Pulmonary artery endothelial cell (primary cell): ENCODE measurements at places on chromosomes 6 and 20. TPM values are rescaled to one million over a fixed set of nuclear protein-coding genes. Genes with fewer than 3 reads are reported as not detected.

- no peak for DNase-seq
These were observed 148.8 kb downstream of the LRFN2 start for GRCh38 chr6:40438246-40438887.

GRCh38 chr6:134315974-134316441 is 1.9 kb downstream of the SGK1 start:
- DNase-seq = no peak

DNA sequence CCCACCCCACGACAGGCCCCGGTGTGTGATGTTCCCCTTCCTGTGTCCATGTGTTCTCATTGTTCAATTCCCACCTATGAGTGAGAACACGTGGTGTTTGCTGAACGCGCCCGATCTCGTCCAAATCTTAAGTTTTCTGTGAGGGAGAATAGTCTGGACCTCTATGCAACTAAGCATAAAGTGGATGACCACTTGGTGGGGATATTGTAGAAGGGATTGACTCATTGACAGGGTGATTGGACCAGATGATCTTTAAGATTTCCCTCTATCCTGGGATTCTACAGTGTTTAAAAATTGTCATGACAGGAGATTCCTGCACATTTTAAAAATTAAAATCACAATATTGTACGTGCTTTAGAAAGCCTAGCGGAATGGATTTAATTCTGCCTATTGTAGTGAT is 141.3 kb downstream of the TRMT11 start:
- no peak for DNase-seq

DNA sequence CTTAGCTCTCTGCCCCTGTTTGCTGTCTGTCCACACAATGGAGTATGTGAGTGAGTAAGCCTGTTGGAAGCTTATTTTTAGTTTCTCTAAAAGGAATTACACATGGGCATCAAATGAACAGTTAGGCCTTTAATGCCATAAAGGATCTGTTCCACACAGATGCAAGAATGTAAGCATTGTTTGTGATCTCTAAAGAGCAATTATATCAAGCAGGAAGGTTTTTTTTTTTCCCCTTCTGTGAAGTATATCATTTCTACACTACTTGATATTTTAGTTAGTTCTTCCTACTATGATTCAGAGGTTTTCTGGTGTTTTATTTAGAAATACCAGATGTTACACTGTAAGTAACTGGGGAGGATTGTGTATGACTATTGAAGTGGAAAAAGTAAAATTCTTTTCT is 627.5 kb downstream of the COL12A1 start:
- no peak for DNase-seq

DNA sequence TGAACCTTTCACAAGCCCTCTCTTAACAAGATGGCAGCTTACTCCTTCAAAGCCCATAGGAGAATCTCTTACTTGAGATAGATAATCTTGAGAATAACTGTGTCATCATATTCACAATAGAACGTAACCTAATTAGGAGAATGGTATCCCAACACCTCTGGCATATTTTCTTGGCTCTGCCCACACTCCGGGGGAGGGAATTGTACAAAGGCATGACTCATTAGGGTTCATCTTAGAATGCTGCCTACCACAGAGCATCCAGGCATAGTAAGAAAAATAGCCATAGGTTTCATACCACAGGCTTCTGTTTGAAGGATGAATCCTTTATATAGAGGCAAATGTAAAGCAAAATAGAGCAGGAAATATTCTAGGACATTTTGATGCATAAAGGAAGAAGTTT is 1100.6 kb upstream of the CITED2 start:
- DNase-seq = no peak

- DNase-seq = no peak
These were observed 589.8 kb downstream of the RNF144B start for GRCh38 chr6:18976966-18977365.

DNA sequence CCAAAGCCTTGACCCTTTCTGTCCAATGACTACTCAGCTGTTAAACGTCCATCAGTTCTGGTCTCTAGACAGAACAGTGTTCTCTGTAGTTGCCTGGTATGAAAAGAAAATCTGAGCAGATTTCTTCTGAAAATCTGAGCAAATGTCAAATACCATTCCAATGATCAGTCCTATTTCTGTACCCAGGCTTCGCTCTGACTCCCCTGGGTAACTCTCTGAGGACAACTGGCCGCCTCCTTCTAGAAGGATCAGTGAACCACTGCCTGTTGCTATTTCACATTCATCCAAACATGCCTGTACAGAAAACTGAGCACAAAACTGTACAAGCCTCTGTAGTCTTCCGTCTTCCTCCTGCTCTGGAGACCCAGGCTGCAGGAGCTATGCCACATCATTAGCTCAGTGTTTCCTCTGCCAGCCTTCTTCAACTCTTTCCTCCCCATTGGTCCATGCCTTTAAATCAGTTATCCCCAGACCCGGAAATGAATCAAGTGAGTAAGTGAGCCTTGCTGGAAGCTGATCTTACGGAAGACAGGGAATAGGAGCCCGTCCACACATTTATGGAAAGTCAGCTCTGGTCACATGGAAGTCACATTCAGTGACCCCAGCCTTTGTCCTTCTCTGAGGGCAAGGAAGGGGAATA is 63.3 kb downstream of the DAAM2 start:
- DNase-seq = no peak

DNA sequence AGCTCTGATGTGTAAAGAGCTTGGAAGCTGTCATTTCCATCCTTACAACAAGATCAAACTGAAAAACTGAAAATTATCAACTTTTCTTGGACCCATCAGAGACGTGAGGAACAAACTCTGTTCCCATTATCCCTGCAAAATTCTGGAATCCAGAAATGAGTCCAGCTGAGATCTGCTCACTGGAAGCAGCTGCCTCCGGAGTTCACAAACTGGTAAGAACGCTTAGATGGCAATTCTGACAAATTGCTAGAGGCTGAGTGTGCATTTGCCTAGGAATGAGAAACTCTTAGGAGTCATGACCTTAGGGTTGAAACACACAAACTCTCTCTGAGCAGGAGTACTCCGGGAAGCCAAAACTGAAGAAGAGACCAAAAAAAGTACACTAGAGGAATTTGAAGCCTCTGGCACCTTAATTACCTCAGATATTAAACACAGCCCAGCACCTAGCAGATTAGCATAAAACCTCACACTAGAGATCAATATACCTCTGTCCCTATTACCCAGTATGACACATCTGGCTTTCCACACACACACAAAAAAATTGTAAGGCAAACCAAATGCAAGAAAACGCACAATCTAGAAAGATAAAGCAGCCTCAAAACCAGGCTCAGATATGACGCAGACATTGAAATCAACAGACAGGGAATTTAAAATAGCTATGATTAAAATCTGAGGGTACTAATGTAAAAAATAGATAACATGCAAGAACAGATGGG is 233.5 kb upstream of the SGK1 start:
- DNase-seq = peak; percentile 53

- no peak for DNase-seq
These were observed 7.3 kb downstream of the TMEM181 start for GRCh38 chr6:158567152-158567551.

- no peak for DNase-seq
These were observed 104.5 kb downstream of the ADAT2 start for GRCh38 chr6:143346004-143346403.

DNA sequence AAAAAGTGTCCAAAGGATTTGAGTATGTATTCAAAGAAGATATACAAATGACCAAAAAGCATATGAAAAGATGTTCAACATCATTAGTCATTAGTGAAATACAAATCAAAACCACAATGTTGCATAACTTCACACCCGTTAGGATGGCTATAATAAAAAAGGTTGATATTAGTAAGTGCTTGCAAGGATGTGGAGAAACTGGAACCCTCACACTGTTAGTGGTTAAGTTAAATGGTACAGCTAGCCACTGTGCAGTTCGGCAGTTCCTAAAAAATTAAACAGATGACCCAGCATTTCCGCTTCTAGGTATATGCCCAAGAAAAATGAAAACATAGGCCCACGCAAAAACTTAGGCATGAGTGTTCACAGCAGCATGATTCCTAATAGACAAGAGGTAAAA is 38.6 kb downstream of the IBTK start:
- no peak for DNase-seq

GRCh38 chr6:158825951-158826306 is 6.8 kb upstream of the EZR start:
- DNase-seq = no peak

DNA sequence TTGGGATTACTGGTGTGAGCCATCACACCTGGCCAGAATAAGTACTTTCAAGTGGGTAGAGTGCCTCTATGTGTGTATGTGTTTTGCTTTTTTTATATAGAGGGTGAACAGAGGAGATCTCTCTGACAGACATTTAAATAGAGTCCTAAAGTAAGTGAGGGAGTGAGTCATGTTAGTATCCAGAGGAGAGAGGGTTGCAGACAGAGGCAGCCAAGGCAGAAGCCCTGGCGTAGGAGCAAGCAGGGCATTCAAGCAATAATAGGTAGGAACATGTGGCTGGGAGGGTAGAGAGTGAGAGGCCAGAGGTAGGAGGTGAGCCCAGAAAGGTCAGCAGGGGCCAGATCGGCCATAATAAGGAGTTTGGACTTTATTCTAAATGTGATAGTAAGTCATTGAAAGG is 48.9 kb downstream of the PHF20 start:
- DNase-seq = no peak

- no peak for DNase-seq
These were observed 96.1 kb downstream of the FOXO3 start for GRCh38 chr6:108656836-108657235.

DNA sequence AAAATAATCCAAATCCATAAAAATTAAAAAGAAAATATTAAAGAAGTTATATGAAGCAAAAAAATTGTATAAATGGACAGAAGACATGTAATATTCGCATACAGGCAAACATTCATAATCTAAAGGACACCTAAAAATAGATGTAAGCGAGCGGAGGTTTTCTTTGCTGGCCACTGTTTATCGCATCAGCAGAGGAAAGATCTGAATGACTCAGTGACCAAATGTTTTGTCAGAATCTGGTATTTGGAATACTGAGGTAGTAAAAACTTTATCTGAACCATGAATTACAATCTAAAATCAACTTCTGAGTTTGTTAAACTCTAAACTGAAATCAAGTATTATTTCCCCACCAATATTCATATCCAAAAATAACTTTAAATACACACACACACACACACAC is 7.8 kb downstream of the TSPYL4 start:
- no peak for DNase-seq

DNA sequence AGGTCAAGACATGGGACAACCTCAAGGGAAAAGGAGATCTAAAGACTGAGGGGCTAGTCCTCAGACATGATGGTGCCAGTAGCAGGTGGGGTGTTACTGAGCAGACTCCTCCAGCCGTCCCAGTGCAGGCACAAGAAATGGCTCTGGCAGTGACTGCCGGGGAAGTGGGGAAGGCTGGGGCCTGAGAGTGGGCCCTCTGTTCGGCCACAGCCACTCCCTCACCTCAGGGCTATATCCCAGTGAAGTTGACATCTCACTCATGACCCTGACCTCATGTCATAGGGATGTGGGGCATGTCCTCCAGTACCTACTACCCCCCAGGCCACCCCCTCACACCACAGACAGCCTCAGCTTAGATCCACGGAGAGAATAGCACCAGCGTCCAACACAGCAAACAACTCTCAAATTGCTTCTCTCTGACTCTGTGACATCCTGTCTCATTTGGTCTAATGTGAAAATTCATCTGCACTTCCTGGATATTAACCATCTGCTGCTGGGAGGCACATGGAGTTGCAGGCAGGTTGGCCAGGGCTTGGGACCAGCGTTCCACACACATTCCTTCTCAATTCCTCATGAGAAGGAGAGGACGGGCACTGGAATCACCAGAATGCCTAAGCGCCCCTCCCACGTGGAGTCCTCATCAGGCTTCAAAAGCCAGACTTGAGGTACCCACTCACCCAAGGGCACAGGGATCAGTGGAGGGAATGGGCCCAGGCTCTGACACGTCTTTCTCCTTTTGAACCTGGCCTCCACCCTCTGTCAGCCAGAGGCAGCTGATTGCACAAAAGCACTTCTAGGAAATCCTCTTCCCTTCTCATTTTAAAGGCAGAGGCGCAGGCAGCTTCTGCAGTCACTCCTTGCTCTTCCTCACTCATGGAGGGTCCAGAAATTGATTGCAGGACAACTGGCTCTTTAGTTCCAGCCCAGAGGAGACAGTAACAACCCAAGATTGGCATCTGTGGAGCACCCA is 163.6 kb upstream of the CST7 start:
- no peak for DNase-seq

GRCh38 chr6:139981768-139982181 is 607.3 kb upstream of the CITED2 start:
- DNase-seq = no peak

DNA sequence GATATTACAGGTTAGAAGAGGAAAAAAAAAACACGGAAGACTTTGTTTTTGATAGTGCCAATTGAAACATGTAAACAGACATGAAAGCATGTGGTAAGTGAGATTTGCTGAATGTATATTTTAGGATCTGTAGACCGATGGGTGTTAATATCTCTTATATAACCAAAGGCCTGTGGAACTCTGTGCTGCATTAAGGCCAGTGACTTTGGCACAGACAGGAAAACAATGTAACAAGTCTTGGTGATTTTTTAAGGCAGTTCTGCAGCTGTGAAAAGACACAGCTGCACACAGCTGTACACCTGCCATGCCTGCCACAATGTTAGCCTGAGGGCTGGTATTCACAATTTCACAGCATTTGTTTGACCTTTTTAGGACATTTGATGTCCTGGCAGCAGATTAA is 6.1 kb downstream of the SOBP start:
- no peak for DNase-seq

- no peak for DNase-seq
These were observed 385.9 kb upstream of the RUNX2 start for GRCh38 chr6:44942201-44942600.

DNA sequence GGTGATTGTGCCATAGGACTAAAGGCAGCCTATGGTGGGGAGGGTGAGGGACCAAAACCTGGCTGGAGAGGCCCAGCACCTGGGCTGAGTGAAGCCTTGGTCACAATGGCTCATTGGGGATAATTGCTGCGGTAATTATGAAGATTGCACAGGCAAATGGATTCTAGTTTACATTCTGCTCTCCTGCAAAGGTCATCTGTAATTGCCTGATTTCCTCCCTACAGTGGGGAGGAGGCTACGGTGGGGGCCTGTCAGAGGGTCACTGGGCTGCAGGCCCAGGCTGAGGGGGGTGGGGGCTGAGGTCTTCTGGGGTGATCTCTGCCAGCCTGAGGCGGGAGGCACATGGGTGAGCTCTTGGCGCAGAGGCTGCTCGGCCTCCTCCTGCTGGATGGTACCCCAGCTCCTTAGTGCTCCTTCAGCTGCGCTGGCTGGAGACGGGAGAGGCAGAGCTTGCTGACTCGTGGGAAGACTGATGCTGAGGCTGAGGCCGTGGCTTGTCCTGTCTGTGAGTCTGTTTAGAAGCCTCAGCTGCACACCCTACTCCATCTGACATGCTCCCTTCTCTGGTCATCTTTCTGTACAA is 30.3 kb downstream of the PACSIN1 start:
- DNase-seq = no peak

GRCh38 chr20:7637184-7637583 is 303.1 kb downstream of the HAO1 start:
- no peak for DNase-seq

- DNase-seq = no peak
These were observed 89.0 kb upstream of the FAM8A1 start for GRCh38 chr6:17511084-17511483.

- DNase-seq = no peak
These were observed 153.0 kb downstream of the BCAS1 start for GRCh38 chr20:53917145-53918019.

LAMP5 gene
- 0.14 and 0.59 TPM in 2 replicates for total RNA-seq

AIF1 gene
- total RNA-seq = not detected in 2 replicates

LRP11 gene
- total RNA-seq = 20.1 and 30.6 TPM in 2 replicates

POM121L2 gene
- not detected in 2 replicates for total RNA-seq

ME1 gene
- total RNA-seq = 12.7 and 16.1 TPM in 2 replicates

OPRL1 gene
- 2.0 and 2.6 TPM in 2 replicates for total RNA-seq

GCM1 gene
- total RNA-seq = not detected in 2 replicates

SSTR4 gene
- not detected in 2 replicates for total RNA-seq

ARFGEF3 gene
- 7.1 and 8.2 TPM in 2 replicates for total RNA-seq

CPXM1 gene
- 0.26 and 0.74 TPM in 2 replicates for total RNA-seq

SEL1L2 gene
- not detected in 2 replicates for total RNA-seq
